ENCODE measurements at places on chromosomes 7 and 10.

DNA sequence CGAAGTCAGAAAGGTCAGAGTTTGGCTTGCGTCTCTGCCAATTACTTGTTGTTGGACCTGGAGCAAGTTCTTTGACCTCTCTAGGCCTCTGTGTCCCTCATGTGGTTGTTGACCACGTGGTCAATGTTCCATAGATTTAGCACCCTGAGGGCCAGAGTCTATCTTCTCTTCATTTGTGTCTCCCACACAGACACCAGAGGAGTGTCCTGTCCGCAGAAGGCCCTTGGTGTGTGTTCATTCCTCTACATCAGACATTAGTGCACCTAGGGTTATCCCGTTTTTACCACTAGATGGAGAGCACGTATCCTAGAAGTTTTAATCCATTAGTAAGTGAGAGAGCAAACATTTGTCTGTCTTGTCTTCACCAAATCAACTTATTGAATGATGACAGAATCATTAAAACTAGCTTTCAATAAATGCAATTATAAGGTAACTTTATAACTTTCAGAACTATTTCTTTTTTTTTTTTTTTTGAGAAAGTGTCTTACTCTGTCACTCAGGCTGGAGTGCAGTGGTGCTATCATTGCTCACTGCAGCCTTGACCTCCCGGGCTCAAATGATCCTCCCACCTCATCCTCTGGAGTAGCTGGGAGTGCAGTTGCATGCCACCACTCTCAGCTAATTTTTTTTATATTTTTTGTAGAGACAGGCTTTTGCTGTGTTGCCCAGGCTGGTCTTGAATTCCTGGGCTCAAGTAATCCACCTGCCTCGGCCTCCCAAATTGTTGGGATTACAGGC, 122.5 kb upstream of the ANKRD1 start:
- no peak for DNase-seq

- DNase-seq = no peak
Observed at GRCh38 chr7:55063633-55064032, 44.8 kb downstream of the EGFR start.

- DNase-seq = no peak
Observed at GRCh38 chr10:111732166-111732785, 451.3 kb downstream of the GPAM start.

DNA sequence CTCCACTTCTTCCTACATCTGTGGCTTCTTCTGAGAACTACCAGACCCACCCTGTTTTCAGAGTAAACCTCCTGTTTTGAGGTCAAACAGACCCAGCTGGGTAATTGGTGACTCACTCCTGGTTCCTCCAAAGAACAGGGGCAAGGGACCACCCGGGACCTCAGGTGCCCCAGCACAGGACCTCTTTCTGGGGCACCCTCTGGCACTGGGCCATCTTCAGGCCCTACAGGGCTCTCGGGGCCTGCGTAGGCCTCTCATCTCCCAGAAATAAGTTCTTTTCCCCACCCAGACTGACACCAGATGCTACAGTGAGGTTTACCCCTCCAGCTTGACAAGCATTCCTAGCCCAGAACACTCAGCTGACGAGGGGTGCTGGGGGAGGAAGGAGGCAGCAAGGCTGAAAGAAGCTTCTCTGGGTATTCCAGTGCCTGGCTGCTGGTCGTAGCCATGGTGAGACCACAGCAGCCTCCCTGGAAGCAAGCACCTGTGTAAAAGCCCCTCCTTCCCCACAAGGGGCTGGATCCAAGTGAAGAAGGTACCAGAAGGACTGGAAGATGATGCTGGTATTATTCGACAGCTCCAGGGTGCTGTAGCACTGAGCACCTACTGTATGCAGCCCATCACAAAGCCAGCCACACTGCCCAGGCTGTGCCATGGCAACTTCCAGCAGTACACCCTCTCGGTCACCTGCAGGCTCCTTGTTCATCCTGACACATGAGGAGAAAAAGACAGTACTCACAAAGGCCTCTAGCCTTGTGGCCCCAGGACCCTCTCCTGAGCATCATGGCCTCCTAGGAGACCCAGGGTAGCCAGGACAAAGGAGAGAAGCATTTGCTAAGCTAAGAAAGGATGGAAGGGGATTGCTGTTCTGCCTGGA, 47.4 kb downstream of the ALOX5 start:
- DNase-seq = peak; percentile 82

DNA sequence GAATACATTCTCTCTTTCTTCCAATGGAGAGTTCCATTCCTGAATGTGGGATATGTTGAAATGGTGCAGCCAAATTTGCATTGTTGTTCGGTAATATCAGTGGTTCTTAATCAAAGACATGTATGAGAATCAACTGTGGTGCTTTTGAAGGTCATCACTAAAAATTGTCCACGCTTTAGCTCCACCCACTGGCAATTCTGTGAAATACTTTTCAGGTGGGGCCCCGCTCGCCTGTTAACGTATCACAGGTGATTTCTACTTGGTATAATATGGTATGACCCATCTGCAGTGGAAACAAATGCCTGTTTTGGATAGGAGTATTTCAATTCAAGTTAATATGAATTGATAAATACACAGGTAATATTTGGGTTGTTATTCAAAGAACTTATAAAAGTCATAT, 178.4 kb downstream of the NSUN6 start:
- no peak for DNase-seq

- DNase-seq = no peak
Observed at GRCh38 chr7:140885735-140886334, 38.9 kb downstream of the BRAF start.

DNA sequence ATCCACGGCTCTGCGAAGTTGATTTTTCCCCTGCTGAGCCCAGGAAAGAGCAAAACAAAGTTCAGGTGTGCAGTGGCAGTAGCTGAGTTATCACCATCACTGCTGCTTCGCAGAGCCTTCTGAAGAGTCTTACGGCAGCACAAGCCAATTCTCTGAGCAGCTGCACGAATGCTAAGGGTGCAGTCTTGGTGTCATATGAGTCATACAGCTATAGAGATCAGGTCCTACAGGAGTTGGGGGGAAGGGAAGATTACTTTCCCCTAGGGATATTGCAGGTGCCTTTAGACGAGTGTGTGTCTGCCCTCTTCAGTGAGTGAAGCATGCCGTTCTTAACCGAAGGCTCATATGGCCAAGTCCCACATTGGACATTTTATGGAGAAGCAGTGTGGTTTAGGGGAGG, 227.8 kb downstream of the CELF2 start:
- no peak for DNase-seq

- peak; percentile 5 for DNase-seq
Observed at GRCh38 chr10:118957443-118957825, 72.1 kb upstream of the NANOS1 start.

DNA sequence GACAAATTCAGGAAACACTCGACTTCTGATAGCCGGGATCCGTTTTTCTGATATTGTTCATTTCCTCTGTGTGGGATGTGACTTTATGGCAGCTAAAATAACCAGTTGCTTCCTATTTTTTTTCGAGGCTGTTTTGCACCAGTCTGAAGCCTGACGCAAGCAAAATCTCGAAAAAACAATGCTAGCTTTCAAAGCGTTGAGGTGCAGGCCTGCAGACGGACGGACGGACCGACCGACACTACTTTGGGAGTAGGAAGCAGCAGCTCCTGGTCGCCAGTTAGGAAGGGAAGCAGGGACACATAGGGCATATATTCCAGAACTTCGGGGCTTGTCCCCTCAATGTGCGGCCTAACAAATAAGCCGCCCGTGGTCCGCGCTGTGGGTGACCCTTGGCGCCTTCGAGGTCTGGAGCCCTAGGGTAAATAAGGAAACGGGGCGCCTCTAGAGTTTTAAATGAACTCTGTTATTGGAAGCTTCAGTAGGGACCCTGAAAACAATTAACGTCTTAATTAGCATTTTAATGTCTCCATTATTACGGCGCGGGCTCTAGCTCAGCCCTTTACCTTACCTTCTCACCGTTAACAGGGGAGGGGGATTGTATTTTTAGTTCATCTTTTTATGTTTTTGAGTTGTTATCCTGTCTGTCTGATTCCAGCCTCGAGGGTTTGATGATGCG, 1.3 kb downstream of the HHEX start:
- DNase-seq = no peak

- DNase-seq = no peak
Observed at GRCh38 chr10:11673346-11674280, 62.2 kb upstream of the USP6NL start.

DNA sequence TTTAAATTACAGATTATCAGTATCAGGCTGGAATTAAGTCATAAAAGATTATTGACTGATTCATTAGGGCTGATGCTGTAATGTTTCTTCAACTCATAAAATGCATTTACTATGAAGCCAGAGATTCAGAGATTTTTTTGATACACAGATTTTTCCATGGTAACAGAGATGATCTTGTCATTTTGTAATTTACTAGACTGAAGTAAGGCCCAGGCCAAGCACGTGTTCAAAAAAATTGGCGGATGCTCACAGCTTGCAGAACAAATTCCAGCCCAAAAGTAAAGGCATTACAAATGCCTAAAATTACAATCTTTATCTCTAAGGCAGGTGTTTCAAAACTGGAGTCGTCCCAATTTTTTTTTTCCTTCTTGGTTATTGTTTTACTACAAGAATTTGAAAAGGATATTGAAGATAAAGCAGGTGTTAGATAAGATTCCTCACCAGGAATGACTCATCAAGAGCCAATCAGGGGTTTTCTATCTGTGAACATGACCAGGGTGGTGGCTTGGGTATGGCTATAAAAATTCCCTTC, 78.4 kb upstream of the MEOX2 start:
- no peak for DNase-seq

DNA sequence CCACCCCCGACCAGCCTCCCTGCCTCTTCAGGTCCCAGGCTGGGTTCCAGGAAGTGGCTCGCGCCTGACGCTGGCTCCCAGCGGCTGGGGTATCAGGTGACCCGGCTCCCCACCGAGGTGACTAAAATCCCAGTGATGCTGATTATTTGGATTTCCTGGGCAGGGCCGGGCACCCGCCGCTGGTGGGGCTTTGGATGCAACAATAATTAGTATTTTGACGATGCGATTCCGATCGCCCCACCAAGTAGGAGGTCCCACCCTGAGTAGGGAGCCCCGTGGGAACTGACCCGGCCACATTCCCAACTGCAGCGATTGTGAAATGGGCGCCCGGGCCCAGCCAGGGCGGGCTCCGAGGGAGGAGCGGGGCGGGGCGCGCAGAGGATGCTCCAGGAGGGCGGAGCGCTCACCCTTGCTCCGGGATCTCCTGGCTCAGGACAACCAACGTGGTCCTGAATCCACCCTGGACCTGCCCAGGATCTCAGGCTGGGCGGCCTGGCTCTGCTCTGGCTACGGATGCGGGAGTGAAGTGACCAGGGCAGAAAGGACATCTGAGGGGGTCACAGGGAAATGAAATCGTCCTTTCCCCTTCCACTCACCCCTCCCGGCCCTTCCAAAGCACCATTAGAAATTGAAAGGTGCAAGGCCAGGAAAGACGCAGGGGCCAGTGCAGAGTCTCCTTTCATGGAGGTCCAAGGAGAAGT, 32.6 kb downstream of the DUSP5 start:
- no peak for DNase-seq

GRCh38 chr10:26454891-26455290, 16.8 kb downstream of the APBB1IP start:
- no peak for DNase-seq

DNA sequence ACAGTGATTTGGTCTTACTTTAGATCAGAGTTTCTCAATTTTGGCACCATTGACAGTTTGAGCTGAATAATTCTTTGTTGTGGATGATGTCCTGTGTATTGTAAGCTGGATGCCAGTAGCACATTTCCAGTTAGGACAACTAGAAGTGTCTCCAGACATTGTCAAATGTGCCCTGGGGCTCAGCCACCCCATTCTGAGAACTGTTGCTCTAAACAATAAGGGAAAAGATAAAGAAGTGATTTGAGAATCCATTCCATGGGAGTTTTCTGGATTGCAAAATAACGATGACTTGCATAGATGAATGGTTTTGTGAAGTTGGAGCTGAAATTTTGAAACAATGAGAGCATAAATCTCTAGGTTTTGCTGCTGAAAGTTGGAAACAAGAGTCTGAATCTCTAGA, 44.6 kb downstream of the NUP205 start:
- DNase-seq = no peak

DNA sequence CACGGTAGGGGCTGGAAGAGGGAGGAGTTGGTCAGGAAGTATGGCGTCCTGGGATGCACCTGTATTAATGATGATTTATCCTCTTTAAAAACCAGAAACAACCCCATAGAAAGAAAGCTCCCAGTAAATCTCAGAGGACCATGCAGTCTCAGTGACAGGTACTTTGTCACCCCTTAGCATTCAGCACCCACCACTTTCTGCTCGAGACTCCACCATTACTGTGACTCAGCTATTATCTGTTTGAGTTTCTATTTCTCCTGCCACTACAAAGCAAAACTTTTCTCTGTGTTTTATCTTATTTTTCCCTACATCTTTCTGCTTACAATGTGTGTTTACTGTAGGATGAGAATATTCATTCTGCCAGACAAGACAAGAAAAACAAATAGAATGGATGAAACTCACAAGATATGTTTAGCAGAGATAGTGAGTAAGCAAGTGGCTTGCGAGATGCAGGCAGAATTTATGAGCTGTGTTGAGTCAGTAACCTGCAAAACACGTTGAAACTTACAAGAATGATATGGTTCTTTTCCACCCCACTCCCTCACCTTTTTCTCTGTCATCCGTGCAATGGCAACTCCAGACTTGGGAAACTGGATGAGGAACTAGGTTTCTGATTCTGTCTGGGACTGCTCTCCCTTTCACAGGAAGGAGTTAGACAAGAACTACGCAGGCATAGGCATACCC, 127.1 kb downstream of the AOAH start:
- no peak for DNase-seq

- DNase-seq = no peak
Observed at GRCh38 chr7:75732764-75733630, 5.7 kb downstream of the HIP1 start.

- DNase-seq = no peak
Observed at GRCh38 chr10:118840776-118841468, 86.2 kb upstream of the CACUL1 start.

GRCh38 chr10:42646687-42647640, 8.6 kb upstream of the ZNF33B start:
- no peak for DNase-seq

- no peak for DNase-seq
Observed at GRCh38 chr10:117743509-117743908, 201.0 kb downstream of the EMX2 start.

DNA sequence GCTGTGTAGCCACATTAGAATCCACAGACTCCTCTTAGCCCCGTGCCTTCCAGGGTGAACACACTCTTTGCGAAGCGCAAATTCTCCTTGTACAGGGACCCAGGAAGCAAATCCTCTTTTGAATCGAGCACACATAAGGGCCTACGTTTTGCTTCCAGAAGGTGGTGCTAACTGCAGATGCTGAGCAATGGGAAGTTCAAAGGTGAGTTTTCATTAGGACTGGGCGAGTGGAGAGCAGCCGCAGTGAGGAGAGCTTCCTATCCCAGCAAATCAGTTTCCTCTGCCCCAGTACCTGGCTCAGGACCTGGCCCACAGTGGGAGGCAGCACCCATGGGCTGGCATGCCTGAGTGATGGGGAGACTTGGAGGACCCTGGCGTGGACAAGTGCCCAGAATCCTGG, 23.5 kb upstream of the GPR26 start:
- DNase-seq = no peak

- no peak for DNase-seq
Observed at GRCh38 chr10:77274046-77274795, 363.4 kb downstream of the KCNMA1 start.
